ENCODE measurements at places on chromosomes 5 and 9.

DNA sequence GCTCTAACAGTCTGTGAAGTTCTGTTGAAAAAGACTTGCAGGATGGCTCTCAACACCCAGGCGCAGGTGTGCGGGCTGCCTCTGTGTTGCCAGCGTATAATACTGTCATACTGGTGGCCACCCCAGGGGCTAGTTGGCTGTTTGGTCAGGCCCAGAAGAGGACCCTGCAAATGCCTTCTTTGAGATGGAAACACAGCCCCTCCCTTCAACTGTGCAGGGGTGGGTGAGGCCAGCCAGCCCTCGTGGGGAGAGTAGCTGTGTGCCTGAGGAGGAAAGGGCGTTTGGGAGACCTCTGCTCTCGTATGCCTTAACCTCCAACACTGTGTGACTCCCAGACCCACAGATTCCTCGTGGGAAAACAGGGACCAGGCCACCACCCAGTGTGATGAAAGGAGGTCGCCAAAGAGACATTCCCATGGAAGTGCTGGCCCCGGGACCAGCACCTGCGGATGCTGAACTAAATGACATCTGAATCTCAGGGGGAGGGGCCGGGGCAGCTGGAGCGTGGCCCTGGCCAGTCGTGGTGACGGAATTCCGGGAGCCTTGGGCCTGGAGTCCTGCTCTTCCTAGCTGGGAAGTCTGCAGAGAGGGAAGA is 11.3 kb upstream of the SCGB3A1 start:
- DNase-seq, result no peak

DNA sequence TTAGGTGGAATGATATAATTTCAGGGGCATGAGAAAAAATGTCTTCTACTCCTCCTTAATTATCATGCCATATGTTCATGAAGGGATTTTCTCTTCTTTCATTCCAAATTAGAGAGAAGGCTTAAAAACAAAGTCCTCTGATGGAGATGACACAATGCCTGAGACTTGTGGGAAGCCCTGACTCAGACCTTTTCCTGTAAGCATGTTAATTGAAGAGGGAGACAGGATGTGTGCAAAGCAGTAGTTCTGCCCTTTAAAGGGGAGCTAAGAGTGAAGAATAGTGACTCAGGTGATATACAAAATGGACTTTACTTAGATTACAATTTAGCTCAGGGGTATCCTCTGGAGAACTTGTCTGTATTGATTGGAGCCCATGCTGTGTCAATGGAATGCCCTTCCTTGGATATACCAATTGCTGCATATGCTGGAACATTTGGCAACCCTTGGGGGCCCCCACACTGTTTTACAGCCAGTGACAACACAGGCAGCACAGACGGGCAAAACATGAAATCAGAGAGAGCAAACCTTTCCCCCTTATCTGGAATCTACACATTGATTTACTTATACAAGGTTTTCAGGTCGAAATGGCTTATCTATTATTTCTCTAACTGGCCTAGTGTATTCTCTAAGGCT is 81.3 kb downstream of the IZUMO3 start:
- no peak for DNase-seq

- DNase-seq, result peak; percentile 44
Measured at GRCh38 chr5:13987843-13988464, 43.5 kb upstream of the DNAH5 start.

- DNase-seq, result no peak
Measured at GRCh38 chr9:79610791-79611614, 39.2 kb downstream of the TLE4 start.

DNA sequence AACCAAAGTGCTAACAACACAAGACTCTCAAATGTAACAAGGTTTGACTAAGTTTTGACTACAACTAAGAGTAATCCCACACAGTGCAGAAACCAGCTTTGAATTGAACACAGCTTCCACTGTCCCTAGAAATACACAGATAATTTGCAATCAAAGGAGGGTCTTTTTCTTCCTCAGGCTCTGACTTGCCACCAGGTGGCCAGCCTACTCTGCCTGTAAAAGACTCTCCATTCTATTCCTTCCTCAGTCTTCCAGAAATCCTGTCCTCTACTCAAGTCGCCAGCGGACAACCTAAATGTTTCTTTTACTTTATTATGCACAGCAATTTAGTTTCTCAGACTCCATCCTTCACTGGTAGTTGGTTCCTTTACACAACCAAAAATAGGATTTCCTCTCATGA is 32.2 kb upstream of the MCTP1 start:
- DNase-seq, result no peak

- DNase-seq, result no peak
Measured at GRCh38 chr5:169626779-169627178, 10.3 kb upstream of the DOCK2 start.

- DNase-seq, result no peak
Measured at GRCh38 chr5:54659700-54660131, 142.2 kb downstream of the SNX18 start.

DNA sequence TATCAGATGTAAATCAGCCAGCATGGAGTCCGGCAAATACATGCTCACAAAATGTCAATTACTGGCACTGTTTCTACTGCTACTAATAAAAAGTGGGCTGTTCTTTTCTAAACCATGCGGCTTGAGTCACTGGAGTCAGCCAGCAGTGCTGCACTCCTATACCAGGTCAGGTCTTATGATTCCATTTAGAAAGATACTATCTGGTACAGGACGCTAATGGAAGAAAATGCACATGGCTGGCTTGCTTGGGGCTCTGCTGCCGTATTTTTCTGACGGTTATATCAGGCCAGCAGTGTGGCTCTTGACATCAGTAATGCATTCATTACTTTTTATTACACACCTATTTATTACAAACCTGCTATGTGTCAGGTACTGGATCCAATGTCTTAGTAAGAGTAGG is 74.3 kb downstream of the NDFIP1 start:
- DNase-seq, result no peak

DNA sequence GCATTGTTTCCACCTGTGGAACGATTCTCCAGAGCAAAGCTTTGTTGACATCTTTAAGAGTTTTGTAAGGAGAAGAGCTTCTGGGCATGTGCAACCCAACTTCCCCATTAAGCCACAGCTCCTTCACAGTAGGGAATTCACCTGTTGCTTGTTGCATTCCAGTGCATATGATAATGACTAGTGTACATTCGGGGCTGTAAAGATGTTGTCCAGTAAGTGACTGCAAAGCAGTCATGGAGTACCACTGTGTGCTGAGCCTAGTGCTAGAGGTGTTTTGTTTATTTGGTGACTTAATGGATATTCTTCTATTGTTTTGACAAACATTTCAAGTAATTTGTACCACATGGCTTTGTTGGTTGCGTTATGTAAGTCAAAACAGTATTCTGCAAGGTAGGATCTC is 12.8 kb downstream of the UGCG start:
- no peak for DNase-seq

DNA sequence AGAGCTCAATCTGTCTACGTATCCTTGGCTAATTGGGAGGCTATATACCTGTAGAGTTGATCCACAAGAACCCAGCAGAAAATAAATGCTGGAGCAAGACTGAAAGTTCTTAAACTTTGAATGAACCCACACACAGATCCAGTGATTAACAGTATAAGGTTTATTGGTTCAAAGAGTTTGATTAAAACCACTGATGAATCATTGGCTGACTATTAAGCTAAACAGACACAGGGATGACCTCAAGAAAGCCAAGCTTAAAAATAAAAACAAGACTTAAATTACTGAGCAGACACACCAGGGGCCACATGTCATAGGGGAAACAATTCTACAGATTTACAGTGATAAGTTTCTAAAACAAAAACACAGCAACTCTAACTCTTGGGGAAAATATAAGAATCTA is 163.6 kb downstream of the SPATA31D1 start:
- no peak for DNase-seq

DNA sequence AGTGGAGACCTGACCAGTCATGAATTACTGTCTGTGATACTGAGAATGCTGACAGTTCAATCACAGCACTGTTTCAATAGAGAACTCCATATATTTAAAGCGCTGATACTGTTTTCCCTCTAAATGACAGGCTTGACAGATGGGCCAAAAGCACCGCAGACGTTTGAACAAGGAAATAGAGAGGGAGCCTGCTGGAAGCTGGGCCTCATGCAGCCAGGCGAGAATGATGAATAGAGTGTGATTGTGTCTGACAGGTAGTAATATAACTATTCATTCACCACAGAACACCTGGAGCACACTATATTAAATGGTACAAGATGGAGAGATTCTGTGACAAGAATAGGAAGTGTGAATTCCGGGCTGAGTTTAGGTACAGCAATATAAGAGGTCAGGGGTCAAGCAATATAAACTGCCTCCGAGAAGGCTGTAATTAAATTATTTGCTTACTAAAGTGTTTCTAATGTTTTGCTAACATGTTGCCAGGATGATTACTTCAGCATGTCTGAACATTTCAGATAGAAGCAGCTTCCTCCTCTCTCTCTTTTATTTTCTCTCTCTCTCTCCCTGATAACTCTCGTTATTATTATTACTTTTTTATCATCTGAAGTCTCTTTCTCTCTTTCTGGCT is 297.7 kb downstream of the CSNK1G3 start:
- no peak for DNase-seq

DNA sequence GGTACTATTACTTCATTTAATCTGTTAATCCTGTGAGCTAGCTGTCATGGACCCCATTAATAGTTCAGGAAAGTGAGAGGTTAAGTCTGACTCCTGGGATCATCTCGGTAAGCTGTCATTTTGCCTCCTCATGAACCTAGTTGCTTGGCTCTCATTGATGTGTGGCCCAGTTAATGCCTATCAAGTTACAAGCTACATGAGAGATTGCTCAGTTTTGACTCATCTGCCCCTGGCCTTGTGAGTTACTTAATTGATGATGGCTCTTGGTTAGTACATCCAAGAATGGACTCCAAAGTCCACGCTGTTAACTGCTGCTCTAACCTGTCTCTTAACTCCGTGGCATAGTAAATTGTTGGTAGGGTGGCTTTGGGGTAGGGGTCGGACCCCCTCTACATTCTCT is 23.9 kb downstream of the LARP1 start:
- no peak for DNase-seq

DNA sequence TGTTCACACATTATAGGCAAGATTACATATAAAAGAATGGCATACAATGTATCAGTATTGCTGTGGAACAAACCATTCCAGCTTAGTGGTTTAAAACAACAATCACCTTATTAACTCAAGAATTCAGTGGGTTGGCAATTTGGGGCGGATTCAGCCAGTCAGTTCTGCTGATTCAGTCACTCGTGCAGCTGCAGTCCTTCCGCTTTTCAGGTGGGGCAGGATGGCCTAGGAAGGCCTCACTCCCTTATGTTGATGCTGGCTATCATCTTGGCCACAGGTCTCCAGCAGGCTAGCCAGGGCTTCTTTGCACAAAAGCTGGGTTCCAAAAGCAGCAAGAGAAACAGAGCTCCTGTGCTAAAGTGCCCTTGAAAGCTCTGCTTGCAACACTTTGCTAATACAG is 150.6 kb downstream of the MCTP1 start:
- no peak for DNase-seq

DNA sequence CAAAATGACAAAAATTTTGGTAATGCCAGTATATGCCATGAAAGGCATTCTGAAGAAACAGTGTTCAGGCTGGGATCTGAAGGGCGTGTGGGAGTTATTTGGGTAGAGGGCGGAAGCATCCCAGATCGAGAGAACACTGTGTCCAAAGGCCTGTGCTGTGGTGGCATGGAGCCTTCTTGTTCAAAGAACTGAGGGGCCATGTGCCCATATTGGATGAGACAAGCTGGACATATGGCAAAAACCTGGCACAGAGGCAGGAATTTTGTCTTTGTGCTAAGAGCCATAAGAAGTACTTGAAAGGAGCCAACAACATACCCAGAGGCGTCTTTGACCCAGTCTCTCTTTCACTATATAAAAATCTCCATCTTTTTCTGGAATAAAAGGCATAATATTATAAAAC is 128.0 kb downstream of the SYK start:
- DNase-seq, result no peak

- no peak for DNase-seq
Measured at GRCh38 chr9:125878164-125878631, 131.0 kb downstream of the PBX3 start.

DNA sequence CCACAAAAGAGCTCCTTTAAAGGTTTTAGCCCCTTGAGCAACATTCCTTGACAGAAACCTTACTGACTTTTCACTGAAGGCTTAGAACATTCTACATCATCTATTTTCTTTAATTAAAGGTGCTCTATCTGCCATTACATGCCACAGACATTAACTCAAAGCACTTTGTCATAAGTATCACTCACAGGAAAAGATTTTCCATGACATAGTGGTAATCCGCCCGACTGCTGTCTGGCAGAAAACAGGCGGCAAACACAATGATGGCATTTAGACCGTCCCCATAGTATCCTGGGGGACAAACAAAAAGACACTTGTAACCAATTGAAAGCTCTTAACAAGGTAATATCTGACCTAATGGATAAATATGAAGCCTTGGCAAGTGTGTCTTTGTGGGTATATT is 126.2 kb upstream of the PCA3 start:
- DNase-seq, result no peak

GRCh38 chr5:90962481-90962880 is 403.9 kb downstream of the ADGRV1 start:
- DNase-seq, result no peak

DNA sequence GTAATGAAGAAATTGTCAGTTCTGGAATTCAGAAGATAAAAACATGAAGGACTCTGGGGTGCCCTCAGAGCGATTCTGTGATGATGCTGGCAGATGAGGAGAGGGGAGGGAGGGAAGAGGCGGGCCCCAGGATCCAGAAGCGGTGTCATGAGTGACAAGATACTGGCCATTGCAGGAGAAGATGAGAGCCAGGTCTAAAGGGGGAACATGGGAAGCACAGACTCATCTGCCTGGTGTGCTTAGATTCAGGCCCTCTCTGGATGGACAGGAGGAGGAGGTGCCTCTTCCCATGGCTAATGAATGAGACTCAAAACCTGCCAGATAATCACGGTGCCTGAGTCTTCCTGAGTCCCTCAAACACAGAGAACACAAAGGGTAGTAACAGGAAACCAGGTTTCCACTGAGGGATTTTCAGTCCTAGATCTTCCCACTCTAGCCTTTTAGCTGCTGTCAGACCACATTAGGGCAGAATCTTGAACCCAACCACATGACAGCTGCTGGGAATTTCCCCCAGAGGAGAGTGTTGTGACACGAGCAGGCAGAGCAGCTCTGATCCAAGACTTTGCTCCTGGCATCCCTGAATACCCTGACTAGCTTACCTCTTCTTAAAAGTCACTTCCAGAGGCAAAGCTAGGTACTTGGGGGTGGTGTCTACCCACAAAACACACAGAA is 28.2 kb upstream of the HSPA9 start:
- DNase-seq, result peak; percentile 43

- DNase-seq, result no peak
Measured at GRCh38 chr9:136232969-136233368, 12.6 kb downstream of the QSOX2 start.

GRCh38 chr9:69871118-69871834 is 50.7 kb downstream of the CFAP95 start:
- DNase-seq, result no peak

- DNase-seq, result no peak
Measured at GRCh38 chr9:136430588-136431234, 8.9 kb downstream of the INPP5E start.

- DNase-seq, result no peak
Measured at GRCh38 chr9:75418518-75418917, 330.2 kb downstream of the OSTF1 start.

- no peak for DNase-seq
Measured at GRCh38 chr9:125551781-125552180, 155.2 kb downstream of the MAPKAP1 start.

Measured in activated CD4-positive, alpha-beta T cell treated with anti-CD3 and anti-CD28 coated beads for 48 hours (primary cell).